Stimulated activated CD4-positive, alpha-beta T cell treated with anti-CD3 and anti-CD28 coated beads, Interleukin-1b, Interleukin-23, amount 100 ng/mL, for 48 hours (primary cell): ENCODE measurements at places on chromosomes 5 and 9.

- no peak for DNase-seq
Observed at GRCh38 chr5:135761746-135762145, 72.7 kb upstream of the SLC25A48 start.

DNA sequence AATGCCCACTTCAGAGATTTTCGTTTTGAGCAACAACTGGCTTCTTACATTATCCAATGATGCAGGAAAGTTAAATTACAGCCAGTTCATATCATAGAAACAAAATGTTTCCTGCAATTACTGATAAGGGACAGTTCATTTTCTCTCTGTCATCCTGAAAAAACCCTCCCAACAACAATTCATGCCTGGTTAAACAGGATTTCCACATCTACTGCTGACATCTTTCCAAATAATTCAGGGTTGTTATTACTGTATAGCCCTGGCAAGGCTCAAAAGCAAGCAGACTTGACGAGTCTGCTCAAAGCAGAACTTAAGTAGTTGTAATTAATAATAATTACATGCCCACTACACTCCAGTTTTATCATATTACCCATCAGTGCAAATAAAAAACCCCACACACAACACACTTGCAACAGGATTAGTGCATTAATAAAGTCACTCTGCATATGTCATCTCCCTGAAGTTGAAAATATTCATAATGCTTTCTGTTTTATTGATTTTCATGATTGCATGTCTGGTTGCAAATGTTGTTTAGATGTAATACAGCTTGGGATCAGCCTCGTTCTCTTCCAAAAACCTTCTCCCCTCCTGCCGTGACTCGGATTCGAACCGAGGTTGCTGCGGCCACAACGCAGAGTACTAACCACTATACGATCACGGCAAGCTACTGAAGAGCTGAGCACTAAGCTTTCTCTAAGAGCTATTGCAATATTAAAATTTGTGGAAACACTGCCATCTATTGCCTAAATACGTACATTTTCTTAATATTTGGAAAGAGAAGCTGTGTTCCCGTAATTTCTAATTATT lies 119.6 kb upstream of the NFIB start:
- DNase-seq = no peak

DNA sequence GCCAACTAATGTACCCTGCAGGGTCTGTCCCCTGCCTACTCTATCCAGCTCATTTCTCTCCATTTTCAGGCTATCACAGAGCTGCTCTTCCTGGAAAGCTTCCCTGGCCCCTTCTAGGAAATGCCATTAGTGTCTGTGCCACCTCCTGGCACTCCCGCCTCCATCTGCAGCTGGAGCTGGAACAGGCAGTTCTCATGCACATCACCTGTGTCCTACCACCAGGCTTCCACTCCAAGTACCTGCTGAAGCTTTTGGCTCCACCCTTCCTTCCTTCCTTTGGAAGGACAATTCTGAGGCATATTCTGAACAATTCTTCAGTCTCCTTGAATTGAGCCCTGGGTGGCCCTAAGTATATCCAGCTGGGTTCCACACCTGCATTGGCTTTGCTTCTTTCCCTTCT lies 156.2 kb upstream of the ZNF618 start:
- DNase-seq = no peak

GRCh38 chr9:119905724-119906123 lies 536.5 kb upstream of the BRINP1 start:
- DNase-seq = no peak

GRCh38 chr5:112975721-112976431 lies 722 bp upstream of the DCP2 start:
- no peak for DNase-seq

DNA sequence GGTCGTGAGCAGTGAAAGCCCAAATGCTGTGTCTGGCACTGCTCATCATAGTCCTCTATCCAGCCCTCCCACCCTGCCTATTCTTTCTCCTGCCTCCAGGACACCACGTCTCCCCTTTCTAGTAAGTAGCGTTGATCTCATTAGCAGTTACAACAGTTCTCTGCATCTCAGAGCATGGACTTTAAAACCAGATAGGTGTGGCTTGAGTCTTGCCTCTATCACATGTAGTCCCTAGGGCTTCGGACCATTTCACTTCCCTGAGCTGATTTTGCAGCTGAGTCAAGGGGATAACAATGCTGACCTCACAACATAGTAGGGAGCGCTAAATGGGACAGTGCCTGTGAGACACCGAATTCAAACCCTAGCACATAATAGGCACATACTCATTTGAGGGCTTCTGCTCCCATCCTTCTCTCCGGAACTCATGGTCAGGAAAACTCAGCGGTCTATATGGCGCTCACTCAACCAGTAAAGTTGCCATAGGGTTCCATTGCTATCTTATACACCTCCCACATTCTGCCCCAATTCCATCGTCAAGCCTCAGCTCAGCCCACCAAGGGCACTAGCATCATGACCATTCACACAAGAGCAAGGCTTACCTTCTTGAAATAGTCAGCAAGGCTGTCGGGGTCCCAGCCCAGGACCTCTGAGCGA lies 515 bp downstream of the LCP2 start:
- DNase-seq = no peak

DNA sequence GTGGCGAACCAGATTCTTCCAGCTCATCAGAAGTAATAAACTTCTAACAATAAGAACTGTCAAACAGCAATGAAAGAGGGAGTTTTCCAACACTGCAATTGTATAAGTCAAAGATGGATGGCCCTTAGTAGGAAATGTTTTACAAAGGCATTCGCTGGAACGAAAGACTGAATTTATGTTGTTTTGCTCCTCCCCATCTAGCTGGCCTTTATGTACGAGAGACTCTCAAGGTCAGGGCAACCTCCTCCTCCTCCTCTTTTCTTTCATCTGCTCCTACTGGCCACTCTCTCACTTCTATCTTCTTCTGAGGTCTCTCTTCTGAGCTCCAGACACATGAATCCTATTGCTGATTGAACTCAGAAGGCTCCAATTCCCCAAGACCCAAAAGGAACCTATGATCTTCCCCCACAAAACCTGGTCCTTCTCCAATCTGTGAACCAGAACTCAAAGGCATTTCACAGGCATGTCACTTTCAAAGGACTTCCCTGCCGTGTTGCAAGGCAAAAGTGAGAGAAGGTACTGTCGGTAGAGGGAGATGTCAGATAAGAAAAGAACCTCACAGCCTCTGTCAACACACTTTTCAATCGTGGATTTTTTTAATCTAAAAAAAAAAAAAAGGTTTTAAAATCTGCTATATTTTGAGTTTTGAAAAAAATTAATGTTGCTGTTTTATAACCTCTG lies 28.5 kb upstream of the PUM3 start:
- DNase-seq = no peak
